GOT3 (cell line): ENCODE measurements at places on chromosomes 1 and 21.

GRCh38 chr1:215793180-215793579, 226.1 kb downstream of the KCTD3 start:
- no peak for DNase-seq

GRCh38 chr1:228274452-228275178, 66.8 kb downstream of the OBSCN start:
- DNase-seq: no peak

DNA sequence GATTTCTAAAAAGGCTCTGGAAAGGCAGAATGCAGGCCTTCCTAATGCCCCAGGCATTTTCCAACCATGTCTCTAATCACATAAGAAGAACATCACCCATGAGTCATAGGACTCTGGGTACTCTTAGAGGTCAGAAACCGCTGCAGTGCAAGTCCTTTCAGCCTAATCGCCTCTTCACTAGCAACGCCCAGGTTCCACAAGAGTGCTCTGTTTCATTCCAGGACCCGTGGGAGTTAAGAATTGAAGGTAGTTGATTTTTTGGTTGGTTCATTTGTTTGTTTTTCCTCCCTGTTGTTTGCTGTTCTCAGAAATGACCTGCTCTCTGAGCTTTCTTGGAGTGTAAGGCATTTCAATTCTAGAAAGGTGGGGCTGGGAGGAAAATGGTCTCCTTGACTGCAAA, 123.2 kb downstream of the NR5A2 start:
- DNase-seq: no peak

- no peak for DNase-seq
Observed at GRCh38 chr1:39737546-39738169, 1.0 kb upstream of the PPIE start.

DNA sequence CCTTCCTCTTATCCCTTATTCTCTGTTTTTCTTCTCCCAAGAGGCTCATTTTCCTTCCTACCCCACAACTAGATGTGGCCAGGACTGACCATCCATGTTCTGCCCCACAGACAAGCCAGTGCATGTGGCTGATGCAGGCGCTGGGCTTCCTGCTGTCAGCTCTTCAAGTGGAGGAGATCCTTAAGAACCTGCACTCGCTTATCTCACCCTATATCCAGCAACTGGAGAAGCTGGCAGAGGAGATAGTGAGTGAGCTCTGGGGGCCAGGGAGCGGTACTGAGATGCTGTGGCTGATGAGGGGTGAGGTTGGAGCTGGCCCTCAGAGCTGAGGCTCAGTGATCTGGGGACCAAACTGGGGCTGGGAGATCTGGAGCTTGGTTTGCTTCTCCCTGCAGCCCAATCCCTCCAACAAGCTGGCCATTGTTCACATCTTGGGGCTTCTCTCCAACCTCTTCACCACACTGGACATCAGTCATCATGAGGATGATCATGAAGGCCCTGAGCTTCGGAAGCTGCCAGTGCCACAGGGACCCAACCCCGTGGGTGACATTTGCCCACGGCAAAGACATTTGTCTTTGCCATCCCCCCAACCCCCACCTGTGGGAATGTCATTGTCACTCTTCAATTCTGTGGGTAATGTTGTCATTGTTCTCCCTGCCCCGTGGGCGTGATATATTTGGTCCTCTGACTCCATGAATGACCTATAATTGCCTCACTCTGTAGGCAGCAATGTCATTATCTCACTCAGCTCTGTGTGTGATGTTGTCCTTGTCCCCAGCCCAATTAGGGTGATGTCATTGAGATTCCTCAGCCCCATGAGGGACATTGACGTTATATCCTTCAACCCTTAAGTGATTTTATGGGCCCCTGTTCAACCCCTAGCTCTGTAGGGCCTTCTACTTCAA, 11.2 kb upstream of the DPH2 start:
- no peak for DNase-seq

DNA sequence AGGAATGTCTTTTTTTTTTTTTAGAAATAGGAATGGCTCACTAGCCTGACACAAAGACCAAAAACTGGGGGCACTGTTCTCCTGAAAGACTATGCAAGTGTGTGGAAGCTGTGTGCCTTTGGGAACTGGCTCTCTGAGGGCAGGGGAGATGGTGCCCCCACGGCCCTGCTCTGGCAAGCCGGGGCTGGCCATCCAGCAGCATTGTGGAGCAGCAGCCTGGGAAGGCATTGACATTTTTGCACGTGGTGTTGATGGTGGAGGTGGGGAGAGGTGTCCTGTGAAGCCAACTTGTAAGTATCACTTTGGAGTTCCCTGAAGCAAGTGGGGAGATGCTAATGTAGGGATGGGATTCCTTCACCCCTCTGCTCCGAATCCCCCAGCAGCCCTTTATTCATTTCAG, 460.1 kb downstream of the RPS6KC1 start:
- no peak for DNase-seq

- no peak for DNase-seq
Observed at GRCh38 chr1:169146576-169147214, 40.2 kb downstream of the ATP1B1 start.

DNA sequence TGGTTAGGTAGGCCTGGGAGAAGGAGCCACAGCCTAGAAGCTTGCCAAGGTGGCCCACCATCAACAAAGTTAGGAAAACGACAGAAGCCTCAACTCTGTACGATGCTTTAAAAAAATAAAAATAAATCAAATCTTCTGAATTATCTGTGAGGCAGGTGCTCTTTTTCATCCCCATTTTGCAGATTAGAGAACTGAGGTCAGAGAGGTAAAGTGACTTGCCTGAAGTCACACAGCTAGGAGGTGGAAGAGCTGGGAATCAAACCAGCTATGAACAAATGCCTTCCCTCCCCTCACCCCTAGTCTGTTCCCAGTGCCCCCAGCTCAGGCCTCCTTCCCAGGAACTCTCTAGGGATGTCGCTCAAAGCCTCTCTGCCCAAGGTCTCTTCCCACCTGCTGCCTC, 30.4 kb downstream of the EPHA2 start:
- DNase-seq: no peak

GRCh38 chr1:47172782-47173181, 17.1 kb downstream of the PDZK1IP1 start:
- DNase-seq: no peak

DNA sequence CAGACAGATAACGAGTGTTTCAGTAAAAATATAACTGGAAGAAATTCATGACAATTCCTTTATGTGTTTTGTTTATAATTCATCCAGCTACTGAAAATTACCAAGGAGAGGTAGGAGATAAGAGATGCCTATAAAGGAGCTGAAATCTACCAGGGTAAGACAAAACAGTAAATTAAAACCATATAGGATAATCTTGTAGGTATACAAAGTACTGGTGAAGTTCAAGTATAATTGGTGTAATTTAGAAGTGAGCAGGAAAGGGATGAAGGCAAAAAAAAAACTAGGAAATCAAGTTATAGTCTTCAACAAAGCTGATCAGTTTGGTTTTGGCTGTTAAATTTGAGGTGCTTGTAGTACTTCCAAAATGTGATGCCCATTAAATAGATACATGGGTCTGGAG, 1.2 kb upstream of the WARS2 start:
- no peak for DNase-seq

- no peak for DNase-seq
Observed at GRCh38 chr1:174789399-174789798, 210.3 kb upstream of the CACYBP start.

DNA sequence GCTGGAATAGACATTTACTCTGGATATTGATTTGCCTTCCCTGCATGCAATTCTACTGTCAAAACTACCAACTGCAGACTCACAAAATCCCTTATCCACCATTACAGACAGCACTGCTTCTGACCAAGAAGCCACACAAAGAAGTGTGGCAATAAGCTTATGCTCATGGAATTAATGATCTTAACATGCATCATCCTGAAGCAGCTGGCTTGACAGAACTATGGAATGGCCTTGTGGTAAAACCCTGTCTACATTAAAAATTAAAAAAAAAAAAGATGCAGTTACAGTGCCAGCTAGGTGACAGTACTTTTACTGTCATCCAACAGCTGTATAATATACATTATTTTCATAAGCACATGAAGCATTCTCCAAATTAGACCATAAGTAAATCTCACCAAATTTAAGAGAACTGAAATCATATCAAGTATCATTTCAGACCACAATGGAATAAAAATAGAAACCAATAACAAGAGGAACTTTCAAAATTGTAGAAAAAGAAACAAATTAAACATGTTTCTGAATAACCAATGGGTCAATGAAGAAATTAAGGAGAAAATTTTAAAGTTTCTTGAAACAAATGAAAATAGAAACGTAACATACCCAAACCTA, 70.7 kb downstream of the SCMH1 start:
- DNase-seq: no peak

DNA sequence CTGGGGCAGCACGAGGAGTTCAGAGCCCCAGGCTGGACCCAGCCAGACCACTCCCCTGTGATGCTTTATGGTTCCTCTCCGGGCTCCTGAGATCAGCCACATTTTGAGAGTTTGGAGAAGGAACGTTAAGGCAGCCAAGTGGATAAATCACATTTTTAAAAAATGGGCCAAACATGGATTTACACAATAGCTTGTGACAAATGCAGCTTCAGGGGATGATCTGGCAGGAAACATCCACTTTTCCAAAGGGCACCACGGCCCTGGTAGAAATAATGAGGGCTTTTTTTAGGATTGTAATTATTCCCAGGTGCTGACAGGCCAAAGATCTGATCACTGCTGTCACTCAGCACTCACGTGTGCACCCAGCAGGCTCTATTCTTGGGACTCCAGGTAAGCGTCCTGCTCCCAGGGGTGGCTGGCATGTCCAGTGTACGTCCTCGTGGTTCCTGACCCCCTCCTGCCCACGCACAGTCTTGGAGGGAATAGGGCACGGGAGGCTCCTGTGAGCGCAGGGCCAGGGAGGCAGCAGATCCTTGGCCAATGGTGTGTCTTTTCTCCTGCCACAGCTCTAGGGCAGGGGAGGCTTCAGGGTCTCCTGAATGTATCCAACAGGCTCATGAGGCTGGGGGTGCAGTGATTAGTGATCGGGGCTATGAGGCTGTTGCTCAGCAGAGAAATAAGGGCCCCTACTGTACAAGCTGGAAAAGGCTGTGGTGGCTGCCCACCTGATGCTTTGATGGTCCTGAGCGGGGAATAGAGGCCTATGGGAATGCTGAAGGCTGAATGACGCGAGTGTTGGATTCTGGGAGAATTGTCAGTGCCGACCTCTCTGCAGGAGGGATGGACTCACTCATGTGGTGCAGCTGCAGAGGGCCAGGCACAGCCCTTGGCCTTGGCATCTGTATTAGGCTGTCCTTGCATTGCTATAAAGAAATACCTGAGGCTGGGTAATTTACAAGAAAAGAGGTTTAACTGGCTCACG, 415.7 kb downstream of the PTPRU start:
- DNase-seq: no peak

- no peak for DNase-seq
Observed at GRCh38 chr1:233656032-233656635, 42.2 kb downstream of the KCNK1 start.

DNA sequence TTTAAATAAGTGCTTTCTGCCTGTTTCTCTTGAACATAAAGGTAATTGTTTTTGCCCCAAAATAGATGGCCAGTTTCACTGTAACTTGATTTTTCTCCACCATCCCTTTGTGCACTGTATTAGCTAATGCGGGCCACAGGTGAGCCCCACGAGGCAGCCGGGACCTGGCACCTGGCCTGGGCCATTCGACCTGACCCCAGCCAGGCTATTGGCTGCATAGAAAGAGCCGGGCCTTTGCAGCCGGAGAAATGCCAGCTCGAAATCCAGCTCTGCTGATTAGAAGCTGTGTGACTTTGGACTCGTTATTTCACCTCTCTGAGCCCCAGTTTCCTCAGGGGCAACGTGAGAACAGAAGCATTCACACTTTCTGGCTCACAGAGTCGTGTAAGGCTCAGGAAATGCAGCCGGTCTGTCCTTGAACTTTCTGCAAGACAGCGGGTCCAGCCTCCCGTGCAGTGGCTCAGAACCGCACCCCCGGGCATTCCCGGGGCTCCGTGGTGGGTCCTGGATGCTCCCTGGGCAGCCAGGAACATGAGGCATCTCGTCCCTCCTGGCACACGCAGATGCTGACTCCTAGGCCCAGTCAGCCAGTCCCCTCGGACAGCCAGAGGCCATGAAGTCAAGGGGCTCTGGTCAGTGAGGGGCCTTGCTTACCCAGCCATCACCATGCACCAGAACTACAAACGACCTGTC, 37.4 kb upstream of the ACTRT2 start:
- DNase-seq: no peak

DNA sequence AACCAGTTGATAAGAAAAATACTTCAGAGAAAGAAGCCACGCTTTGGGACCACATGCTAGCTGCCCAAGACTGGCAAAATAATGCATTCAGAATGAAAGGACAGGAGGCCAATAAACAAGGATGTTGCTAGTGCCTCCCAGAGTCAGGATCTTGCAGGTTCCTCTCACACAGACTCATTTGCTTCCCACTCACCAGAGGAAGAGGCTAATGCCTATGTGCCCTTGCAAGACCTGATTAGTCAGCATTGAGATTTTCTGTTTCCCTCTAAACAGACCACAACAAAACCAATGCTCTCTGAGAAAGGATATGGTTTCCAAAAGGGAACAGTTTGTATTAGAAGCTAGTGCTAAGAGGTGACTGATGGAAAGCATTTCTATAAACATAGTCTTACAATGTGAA, 85.7 kb downstream of the NRDC start:
- DNase-seq: no peak

- DNase-seq: no peak
Observed at GRCh38 chr1:158426137-158426536, at the start of gene OR10K2. OR10K2 (minus strand) TSS chr1:158426237; CDS start chr1:158420866, 5,371 bp downstream.

DNA sequence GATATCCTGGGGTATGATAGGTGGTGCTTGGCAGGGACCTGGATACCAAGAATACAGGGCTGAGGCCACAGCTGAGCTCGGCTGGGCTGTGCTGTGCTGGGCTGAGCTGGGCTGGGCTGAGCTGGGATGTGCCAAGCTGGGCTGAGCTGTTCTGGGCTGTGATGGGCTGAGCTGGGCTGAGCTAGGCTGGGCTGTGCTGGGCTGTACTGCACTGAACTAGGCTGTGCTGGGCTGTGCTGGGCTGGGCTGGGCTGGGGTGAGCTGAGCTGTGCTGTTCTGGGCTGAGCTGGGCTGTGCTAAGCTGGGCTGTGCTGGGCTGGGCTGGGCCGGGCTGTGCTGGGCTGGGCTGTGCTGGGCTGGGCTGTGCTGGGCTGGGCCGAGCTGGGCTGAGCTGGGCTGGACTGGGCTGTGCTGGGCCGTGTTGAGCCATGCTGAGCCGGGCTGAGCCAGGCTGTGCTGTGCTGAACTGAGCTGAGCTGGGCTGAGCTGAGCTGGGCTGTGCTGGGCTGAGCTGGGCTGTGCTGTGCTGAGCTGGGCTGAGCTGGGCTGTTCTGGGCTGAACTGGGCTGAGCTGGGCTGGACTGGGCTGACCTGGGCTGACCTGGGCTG, 94.7 kb upstream of the ACTRT2 start:
- DNase-seq: no peak

DNA sequence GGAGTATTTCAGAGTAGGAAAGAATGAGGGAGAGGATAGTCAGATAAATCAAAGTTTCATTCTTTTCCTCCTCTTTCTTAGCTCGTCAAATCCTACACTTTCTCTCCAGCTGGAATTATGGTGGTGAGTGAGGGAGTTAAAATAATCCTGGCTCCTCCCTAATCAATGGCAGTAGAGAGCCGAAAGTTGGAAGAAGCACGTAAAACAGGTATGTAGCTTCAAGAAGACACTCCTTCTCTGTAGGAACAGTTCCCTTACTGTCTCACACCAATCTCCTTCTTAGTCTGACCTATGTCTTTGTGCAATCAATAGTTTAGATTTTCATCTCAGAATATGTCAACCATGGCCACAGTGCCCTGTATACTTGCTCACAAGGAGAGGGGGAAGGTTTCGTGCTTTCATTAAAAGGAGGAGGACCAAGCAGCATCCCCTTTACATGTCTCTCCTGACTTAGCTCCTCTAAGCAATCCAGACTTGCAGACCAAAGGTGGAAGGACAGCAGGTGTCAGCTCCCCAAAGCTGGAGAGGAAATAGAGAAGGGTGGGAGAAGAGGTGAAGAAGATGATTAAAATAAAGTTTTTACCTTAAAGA, 878 bp downstream of the MINDY1 start:
- no peak for DNase-seq
